ENCODE measurements at places on chromosomes 5 and 9.

GRCh38 chr5:91170266-91170665, 212.9 kb downstream of the ARRDC3 start:
- DNase-seq: no peak

- DNase-seq: no peak
Observed at GRCh38 chr9:124661271-124661670, 109.8 kb downstream of the NR6A1 start.

DNA sequence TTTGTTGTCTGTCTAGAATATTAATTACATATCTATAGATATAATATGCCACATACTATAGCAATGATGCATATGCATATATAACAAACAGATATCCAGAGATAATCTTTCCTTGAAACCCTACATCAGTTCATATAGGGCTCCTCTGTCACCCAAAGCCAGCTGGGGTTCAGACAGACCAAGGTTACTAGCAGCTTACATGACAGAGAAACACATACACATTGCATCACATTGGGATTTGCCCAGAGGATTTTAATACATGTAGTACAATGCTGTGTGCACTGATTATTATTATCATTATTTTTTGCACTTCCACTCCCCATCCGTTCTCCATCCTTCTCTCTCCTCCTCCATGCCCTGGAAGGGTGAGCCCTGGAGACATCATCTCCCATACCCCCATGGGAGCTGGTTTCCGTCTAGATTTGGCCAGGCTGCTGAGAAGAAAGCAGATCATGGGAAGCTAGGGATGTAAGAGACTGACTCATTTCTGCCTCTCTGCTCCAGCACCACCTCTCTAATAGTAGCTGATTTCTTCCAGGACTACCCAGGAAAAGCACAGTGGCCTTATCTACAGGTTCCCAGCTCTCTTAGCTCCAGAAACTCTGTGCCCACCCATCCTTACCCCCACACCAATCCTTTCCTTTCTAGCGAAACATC, 23.3 kb downstream of the FST start:
- no peak for DNase-seq

GRCh38 chr9:22528485-22528884, 81.9 kb downstream of the DMRTA1 start:
- DNase-seq: no peak

- no peak for DNase-seq
Observed at GRCh38 chr5:23084815-23085214, 231.7 kb upstream of the CDH12 start.

- no peak for DNase-seq
Observed at GRCh38 chr9:37028420-37029031, 5.5 kb downstream of the PAX5 start.

- no peak for DNase-seq
Observed at GRCh38 chr9:17802249-17802857, 223.5 kb downstream of the SH3GL2 start.

- no peak for DNase-seq
Observed at GRCh38 chr9:98706651-98707165, 2.0 kb downstream of the GABBR2 start.

DNA sequence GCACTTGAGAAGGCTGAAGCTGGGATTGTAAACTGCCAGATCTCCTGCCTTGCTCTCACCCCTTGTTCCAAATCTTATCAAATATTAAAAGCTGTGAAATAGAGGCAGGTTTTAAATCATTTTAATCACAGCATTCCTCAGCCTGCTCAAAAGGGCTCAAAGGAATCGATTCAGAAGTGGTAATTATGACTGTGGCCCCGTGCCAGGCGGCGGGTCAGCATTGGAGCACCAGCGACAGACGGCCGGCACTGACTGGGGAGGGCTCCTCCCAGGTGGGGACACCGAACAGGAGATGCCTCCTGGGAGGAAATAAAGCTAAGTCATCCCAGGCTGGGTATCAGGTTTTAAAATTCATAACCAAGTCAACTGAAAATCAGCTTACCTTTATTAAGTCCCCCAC, 66.7 kb downstream of the KCNIP1 start:
- no peak for DNase-seq

DNA sequence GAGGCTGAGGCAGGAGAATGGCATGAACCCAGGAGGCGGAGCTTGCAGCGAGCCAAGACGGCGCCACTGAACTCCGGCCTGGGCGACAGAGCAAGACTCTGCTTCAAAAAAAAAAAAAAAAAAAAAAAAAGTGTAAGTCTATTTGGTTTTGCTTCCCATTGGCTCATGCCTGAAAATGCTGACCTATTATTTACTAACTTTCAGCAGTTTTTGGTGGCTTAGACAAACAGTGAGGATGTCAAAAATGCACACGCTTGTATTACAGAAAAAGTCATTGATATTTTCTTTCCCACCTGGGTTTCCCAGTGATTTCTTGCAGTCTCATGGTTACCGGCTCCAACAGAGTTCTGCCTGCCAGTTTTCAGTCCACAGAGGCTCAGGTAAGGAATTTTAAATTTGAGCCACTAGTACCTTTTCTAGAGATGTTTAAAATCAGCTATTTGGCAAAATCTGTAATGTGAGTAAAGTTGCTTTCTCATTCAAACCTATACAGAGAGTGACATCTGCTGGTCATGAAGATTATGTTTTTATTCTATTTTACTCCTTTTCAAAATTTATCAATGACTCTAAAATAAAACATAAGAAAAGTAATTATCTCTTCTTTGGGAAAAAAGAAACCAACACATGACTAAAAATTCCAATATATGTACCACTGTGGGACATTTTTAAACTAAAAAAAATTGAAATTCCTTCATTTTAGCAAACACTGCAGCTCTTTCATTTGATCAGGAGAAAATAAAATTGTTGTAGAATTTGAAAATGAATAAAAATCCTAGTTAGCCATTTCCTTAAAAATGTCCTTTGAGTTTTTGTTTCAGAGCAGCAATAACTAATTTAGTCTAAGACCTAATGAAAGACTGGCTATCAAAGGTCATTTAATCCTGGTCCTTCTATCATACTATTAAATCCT, 8.8 kb downstream of the FAM200C start:
- no peak for DNase-seq

- no peak for DNase-seq
Observed at GRCh38 chr5:135693371-135693955, 114.7 kb upstream of the CXCL14 start.

DNA sequence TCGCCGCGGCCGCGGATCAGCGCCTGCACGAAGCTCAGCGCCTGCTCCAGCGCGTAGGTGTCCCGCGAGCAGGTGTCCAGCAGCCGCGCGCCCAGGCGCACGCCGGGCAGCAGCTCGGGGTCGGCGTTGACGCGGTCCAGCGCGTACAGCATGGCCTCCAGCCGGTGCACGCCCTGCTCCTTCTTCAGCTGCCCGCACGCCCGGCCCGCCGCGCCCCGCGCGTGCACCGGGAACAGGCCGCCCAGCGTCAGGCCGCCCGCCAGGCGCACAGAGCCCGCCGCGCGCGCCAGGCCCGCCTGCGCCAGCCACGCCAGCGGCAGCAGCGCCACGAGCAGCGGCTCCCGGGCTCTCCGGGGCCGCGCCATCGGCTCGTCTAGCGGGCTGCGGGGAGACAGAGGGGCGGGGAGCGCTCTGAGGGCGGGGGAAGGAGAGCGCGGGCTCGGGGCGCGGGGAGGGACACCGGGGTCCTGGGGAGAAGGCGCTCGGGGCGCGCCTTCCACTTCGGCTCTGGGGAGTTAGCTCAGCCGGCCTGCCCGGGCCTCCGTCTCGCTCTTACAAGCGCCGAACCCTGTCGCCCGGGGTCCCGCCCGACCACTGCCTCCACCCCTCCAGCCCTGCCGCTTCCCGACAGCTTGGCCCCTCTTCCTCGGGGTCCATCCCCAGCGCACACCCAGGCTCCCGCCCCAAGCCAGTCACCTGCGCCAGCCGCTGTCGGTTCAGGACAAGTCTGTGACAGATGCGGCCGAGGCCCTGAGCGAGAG, at the start of gene GRM6:
Gene GRM6, minus strand, starts transcription at position 741 of the 761 bp plus-strand sequence. Its CDS starts 376 bp downstream, at position 365.
- DNase-seq: no peak

DNA sequence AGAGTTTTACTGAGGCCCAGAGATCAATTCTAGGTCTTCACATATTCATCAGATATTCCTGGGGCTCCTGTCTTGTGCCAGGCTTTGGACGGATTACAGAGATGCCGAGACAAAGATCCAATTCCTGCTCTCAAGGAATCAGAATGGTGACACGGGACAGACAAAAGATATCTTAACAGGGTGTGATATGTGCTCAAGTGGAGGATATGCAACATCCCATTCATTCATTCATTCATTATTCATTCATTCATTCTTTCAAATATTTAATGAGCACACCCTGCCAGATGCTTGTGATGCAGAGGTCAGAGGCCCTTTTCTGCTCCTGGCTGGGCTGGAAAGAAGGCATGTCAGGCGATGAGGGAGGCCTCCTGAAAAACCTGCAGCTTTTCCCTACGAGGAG, 21.8 kb downstream of the LHX2 start:
- no peak for DNase-seq

DNA sequence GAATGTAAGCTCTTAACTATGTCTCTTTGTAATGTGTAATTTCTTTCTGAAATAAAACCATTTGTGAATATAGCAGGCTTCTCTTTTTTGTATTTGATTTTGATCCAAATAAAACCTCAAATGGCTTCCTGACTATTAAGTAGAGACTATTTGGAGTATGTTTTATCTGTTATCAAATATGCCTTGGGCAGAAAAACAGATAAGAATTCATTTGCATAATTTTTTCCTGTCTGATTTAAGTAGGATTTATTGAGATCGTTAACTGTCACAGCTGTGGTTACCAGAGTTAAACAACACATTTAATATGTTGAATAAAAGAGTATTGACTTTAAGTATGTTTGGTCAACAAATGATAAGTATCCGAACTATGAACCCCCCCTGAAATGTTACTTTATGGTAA, 104.9 kb downstream of the MELK start:
- DNase-seq: no peak

GRCh38 chr9:128215491-128216409, 12.6 kb downstream of the DNM1 start:
- no peak for DNase-seq

DNA sequence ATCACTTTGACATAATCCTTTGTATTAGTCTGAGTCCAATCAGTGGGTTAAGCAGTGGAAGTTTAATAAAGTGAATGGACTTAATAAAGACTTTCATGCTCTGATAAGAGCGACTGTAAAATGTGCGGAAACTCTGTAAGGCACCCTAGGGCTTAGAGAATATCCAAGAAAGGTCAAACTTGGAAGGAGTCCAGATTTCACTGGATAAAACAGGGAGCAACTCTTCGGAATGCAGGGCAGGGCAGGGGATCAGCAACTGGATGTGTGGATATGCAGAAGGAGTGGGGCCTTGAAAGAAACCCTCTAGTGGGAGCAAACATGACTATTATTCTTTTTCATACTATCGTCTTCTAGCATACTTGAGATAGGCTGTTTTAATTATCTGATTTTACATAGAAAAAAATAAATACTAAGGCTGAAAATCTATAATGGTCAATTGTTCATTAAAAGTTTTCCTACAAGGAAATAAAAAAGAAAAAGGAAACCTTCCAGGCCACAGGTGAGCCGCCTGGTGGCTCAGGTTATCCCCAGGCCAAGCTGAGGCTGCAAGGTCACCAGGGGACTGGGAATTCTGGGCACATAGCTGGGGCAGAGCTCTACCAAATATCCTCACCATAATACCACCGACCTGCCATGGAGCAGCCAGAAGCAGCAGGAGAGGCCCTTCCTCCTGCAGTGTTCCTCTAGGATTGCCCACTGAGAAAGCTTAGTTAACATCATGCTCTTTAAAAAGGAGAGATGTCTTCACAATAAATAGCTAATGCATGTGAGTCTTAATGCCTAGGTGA, 46.3 kb upstream of the CCDC112 start:
- DNase-seq: no peak

- DNase-seq: no peak
Observed at GRCh38 chr5:90967851-90968250, 409.3 kb downstream of the ADGRV1 start.

GRCh38 chr5:131783874-131784273, 12.9 kb downstream of the FNIP1 start:
- DNase-seq: no peak

DNA sequence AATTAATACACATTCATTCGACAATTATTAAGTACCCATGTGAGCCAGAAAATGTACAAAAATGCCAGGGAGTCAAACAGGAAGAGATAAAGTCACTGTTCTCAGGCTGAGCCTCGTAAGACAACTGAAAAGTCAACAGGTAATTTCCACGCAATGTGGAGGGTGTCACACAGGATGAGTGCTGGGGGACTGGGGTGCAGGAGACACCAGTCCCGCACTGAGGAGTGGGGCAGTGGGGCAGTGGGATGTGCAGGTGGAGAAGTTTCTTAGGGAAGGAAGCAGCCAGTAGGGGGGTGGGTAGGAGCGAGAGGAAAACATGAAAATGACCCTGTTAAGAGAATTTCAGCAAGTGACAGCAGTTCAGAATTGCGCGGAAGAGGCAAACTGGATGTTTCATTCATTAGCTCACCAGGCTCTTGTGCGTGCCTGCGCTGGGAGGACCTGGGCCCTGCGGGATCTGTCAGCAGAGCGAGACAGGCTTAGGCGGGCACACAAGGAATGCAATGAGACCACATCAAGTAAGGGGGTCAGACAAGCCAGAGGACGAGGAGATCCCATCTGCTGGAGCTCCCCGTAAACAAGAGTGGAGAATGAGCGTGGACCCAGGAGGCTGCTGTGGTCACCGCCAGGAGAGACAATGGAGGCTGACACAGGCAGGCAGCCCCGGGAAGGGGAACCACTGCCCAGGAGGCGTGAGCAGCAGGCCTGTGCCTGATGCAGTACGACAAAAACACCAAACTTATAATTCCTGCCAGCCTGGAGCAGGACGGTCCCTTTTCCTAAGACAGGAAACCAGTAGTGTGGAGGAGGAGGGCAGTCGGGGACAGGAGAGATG, 21.0 kb downstream of the CAMSAP1 start:
- peak; percentile 59 for DNase-seq

DNA sequence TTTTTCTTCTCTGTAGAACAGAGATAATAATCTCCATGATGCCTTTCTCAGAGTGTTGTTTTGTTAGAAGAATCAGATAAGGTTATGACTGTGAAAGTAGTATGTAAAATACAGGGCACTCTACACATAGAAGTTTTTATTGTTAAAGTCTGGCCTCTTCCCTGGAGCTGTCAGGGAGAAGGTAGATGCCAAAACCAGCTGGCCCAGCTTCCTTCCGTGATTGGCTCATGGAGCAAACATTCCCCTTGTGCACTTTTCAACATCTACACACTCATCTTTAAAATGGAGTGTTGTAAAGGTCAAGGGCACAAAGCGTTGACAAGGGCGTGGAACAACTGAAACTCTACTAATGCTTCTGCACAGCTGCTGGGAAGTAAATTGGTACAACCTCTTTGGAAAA, 7.4 kb upstream of the RNF183 start:
- DNase-seq: no peak

DNA sequence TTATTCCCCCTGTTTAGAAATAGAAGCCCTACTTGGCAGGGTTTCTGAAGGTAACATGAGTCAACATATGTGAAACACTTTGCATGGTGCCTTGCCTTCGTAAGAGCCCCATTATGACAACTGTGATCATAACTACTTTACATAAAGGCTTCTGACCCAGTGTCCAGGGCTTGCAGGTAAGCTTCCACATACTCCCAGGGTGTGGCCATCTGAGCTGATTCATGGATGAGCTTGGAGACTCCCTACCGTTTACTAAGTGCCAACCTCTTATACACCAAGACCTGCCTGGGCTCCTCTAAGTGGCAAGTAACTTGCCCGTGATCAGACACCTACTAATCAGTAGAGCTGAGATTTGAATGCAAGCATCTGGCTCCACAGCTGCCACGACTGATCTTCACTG, 62.8 kb upstream of the C5orf58 start:
- no peak for DNase-seq

GRCh38 chr5:55994495-55994997, at the start of gene IL6ST:
TSS of gene IL6ST (minus strand) at chr5:55994963. CDS start at chr5:55976278, 18,685 bp downstream.
- peak; percentile 80 for DNase-seq

All from T1000 (cell line).